Esophagus squamous epithelium (tissue), 5 donors: ENCODE measurements at places on chromosomes 1 and 21. TPM values are rescaled to one million over a fixed set of nuclear protein-coding genes. Genes with fewer than 3 reads are reported as not detected.
A peak's percentile ranks its signal among the peaks of the same experiment; 100 is the strongest.

DNA sequence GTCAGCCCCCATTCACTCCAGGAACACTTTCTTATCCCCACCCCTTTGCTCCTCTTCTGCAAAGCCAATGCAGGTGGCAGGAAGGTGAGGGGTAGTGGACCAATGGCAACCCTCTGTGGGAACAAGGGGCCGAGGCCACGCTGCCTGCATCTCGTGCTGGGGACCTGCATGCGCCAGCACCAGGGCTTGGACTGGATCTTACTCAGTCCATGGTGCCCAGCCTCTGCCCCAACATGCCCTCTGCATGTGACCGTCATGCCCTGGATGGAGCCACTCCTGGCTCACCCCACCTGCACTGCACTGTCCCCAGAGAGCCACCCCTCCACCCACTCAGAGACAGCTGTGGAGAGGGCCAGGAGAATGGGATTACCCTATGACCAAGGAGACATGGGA lies 22.2 kb downstream of the CITED4 start:
- no peak for DNase-seq
- no peaks in the 10 kb centered on the region for H3K36me3 ChIP-seq
- H3K4me3 ChIP-seq = no peak overlapping the region
- H3K4me1 ChIP-seq = peaks cover under 1% of the 10 kb centered on the region
- H3K27ac ChIP-seq = no peak overlapping the region

GRCh38 chr1:161792740-161793139 lies 26.6 kb downstream of the ATF6 start:
- no peaks in the 10 kb centered on the region for H3K4me1 ChIP-seq
- no peak overlapping the region for H3K4me3 ChIP-seq
- no peak overlapping the region for H3K27ac ChIP-seq
- DNase-seq = no peak
- no peaks in the 10 kb centered on the region for H3K27me3 ChIP-seq
- no peaks in the 10 kb centered on the region for H3K36me3 ChIP-seq

Gene HSD17B7
- total RNA-seq = 28.4 TPM

DNA sequence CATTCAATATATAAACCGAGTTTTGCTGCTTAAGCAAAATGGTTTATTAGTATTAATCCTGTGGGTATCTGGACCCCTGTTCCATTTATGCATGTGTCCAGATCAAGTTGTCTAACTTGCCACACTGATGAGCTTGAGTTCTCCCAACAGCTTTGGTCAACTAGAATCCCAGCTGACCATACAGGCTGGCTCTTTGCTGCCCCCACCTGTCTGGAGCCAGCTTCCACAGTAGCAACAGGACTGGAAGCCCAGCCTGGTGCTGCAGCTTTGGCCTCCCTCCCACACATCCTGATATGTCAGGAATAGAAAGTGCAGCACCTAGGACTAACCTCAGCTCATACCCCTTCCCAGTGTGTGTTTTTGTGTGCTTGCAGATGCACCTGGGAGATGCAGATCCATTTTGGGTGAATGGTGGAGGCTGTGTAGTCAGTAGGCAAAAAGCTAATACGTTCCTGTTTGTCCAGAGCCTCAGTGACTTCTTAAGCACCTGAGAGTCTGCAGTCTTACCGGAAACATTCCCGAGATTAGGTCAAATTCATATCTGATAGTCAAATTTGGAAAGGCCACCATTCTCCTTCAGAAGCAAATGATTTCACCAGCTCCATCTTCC lies 40.9 kb upstream of the BEND5 start:
- no peaks in the 10 kb centered on the region for H3K36me3 ChIP-seq
- no peaks in the 10 kb centered on the region for H3K27me3 ChIP-seq
- H3K4me3 ChIP-seq = no peak overlapping the region
- no peaks in the 10 kb centered on the region for H3K4me1 ChIP-seq

DNA sequence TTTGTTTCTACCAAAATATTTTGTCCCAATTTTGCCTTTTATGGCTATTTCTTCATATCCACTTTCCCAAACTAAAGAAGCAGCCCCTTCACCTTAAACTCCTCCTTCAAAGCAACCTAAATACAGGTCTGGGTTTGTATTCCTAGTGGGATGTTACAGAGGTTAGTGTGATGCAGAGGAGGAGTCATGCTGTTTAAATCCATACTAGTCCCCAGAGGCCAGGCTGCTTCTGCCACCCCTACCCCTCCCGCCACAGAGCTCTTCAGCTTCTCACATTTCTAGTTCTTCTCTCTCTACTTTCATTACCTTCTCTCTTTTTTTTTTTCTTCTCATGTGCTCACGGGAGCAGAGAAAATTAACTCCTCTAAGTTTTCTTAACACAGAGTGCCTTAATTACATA lies 29.3 kb downstream of the SELL start:
- H3K27ac ChIP-seq = no peak overlapping the region
- no peak for DNase-seq
- H3K27me3 ChIP-seq = no peaks in the 10 kb centered on the region
- H3K36me3 ChIP-seq = no peaks in the 10 kb centered on the region
- H3K4me3 ChIP-seq = no peak overlapping the region

DNA sequence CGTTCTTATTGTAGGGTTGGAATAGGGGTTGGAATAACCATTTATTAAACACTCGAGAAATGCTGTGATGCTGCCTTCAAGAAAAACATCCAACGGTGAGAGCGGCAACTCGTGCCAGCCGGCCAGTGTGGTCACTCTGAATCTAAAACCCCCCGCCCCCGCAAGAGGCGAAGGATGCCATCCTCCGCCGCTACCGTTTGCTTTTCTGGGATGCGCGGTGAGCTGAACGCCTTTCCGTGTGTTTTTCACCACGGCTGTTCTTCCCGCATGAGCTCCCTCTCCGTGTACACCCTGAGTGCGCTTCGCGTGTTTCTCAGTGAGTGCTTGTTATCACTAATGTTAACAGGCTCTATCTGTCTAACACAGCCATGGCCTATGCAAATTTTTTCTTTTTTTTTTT lies 42.0 kb upstream of the RIPK4 start:
- H3K36me3 ChIP-seq = peaks cover 69% of the 10 kb centered on the region
- H3K27me3 ChIP-seq = no peaks in the 10 kb centered on the region
- no peak overlapping the region for H3K4me3 ChIP-seq
- DNase-seq = no peak

- no peak overlapping the region for H3K4me3 ChIP-seq
- no peak overlapping the region for H3K27ac ChIP-seq
- H3K4me1 ChIP-seq = no peaks in the 10 kb centered on the region
Measured at GRCh38 chr1:220775240-220775853, 11.4 kb upstream of the MTARC1 start.

- H3K27ac ChIP-seq = no peak overlapping the region
- no peak for DNase-seq
- no peaks in the 10 kb centered on the region for H3K4me1 ChIP-seq
Measured at GRCh38 chr1:162994921-162995320, 74.2 kb upstream of the RGS4 start.

Gene IGFN1
- not detected for total RNA-seq

Gene TDRD5
- 0.57 TPM for total RNA-seq

- DNase-seq = no peak
- H3K27ac ChIP-seq = no peak overlapping the region
- H3K36me3 ChIP-seq = no peaks in the 10 kb centered on the region
Measured at GRCh38 chr1:105005594-105006195, 1256.0 kb downstream of the AMY1C start.

DNA sequence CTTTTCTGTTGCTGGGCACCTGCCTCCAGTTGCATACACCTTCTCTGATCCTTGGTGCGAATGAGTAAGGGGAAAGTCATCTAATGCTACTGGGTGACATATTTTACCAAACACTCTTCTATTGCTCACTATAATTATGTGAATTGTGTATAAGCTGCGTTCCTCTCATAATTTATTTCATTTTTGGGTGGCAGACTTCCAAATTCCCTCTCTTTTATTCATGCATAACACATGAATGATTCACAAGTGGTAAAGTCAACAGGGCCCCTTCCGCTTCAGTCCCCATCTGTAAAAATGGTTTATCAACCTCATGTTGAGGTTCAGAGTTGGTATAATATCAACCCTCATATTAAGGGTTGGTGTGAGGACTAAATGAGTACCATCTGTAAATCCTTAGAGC lies 3.2 kb upstream of the QSOX1 start:
- H3K27me3 ChIP-seq = no peaks in the 10 kb centered on the region
- no peak for DNase-seq
- H3K4me1 ChIP-seq = no peaks in the 10 kb centered on the region
- H3K36me3 ChIP-seq = no peaks in the 10 kb centered on the region
- H3K27ac ChIP-seq = no peak overlapping the region

DNA sequence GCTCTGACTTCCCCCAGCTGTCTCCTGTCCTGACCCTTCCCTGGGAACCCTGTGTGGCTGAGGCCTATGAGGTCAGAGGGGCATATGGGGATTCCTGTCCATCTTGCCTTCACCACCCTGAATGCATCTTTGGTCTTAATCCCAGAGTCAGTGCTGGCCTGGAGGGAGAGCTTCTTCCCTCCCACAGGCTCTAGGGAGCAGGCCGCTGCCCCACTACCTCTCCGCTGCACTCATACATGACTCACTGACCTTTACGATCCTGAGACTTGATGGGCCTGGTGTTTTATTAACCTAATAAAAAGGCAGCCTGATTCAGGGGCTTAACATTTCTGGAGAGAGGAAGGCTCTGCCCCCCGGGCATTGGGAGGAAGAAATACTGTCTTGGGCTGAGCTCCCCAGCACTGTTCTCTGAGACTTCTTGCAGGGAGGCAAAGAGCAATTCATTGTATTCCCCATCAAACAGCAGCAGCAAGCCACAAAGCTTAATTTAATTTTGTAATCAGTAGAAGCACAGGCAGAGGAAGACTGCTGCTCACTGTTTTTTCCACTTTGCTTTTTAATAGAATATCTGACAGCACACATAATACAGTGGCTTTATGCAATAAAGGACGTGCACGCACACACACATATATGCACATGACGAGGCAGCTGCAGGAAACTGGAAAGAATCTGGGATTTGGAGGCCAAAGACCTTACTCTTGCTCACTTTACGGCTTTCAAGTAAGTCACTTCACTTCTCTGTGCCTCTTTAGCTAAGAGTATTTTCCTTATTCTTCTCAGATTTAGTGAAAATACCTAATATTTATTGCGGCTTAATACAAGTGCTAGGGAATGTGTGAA lies 89.2 kb upstream of the GRIK3 start:
- no peak overlapping the region for H3K27ac ChIP-seq
- no peaks in the 10 kb centered on the region for H3K27me3 ChIP-seq
- H3K4me3 ChIP-seq = no peak overlapping the region

- no peaks in the 10 kb centered on the region for H3K27me3 ChIP-seq
- no peak overlapping the region for H3K27ac ChIP-seq
- no peaks in the 10 kb centered on the region for H3K4me1 ChIP-seq
- no peak overlapping the region for H3K4me3 ChIP-seq
Measured at GRCh38 chr1:198970916-198971315, 332.1 kb downstream of the PTPRC start.

DNA sequence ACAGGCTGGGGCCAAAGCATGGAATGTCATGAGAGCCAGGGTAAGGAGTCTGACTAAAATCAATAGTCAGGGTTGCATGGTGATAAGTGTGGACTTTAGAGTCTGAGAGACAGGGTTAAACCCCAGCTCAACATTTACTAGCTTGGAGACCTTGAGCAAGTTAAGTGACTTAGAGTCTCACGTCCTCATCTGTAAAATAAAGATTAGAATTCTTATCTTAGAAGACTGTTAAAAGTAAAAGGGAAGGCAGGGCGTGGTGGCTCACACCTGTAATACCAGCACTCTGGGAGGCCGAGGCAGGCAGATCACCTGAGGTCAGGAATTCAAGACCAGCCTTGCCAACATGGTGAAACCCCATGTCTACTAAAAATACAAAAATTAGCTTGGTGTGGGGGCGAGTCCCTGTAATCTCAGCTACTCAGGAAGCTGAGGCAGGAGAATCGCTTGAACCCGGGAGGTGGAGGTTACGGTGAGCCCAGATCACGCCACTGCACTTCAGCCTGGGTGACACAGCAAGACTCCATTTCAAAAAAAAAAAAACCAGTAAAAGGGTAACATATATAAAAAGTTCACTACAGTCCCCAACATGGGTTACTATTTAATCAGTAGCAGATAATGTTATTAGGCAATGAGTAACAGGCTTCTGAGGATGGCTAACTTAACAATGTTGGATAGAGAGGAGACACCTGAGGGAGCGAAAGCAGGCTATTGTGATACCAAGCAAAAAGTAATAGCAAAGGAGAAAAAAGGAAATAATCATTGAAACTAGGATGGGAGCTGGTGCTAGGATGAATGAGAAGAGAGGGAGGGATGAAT lies 20.8 kb downstream of the TMCO1 start:
- H3K4me3 ChIP-seq = no peak overlapping the region
- H3K36me3 ChIP-seq = peaks cover 95% of the 10 kb centered on the region
- DNase-seq = no peak
- no peaks in the 10 kb centered on the region for H3K4me1 ChIP-seq
- no peak overlapping the region for H3K27ac ChIP-seq

Gene SPRR3
- 22,357 TPM for total RNA-seq

Gene SELP
- total RNA-seq = 2.3 TPM

DNA sequence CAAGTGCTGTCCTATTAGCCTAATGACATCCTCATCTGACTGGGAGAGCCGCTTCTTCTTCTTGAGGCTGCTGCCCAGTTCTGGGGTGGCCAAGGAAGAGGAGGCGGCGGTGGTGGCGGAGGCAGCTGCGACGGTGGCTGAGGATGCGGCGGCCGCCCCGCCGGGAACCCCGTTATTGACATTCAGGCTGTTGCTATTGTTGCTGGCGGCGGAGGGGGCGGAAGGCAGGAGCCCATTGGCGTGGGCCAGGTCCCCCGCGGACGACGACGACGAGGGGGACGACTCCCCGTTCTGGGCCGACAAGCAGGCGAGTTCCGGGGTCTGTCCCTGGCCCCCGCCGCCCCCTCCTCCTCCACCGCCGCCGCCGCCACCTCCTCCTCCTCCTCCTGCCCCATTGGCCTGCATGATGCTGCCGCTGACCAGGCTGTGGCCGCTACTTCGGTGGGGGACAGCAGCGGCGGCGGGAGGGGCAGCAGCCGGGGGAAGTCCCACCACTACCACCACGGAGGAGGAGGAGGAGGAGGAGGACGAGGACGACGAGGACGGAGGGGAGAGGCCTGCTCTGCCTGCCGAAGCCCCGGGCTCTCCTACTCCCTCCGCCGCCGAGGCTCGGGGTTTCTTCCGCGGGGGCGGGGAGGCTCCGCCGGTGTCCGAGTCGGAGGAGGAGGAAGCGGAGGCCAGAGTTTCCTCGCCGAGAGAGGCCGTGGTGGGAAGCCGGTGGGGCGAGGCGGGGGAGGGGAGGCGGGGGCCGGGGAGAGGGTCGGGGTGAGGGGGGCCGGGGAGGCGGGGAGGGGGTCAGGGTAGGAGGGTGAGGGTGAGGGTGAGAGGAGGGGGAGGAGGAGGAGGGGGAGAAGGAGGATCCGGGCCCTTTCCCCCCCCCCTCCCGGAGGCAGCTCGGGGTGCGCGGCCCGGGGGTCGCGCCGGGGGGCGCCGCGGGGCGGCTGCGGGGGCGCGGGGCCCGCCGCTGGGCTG lies 610 bp downstream of the WDR26 start:
- H3K36me3 ChIP-seq = no peaks in the 10 kb centered on the region
- H3K27me3 ChIP-seq = no peaks in the 10 kb centered on the region
- DNase-seq = no peak
- peaks cover 62% of the 10 kb centered on the region for H3K4me1 ChIP-seq
- H3K4me3 ChIP-seq = peak overlapping the region; percentile 92

Gene HES3
- total RNA-seq = not detected

Gene LAMC2
- 16.0 TPM for total RNA-seq
